ENCODE measurements at places on chromosomes 3 and 15.

DNA sequence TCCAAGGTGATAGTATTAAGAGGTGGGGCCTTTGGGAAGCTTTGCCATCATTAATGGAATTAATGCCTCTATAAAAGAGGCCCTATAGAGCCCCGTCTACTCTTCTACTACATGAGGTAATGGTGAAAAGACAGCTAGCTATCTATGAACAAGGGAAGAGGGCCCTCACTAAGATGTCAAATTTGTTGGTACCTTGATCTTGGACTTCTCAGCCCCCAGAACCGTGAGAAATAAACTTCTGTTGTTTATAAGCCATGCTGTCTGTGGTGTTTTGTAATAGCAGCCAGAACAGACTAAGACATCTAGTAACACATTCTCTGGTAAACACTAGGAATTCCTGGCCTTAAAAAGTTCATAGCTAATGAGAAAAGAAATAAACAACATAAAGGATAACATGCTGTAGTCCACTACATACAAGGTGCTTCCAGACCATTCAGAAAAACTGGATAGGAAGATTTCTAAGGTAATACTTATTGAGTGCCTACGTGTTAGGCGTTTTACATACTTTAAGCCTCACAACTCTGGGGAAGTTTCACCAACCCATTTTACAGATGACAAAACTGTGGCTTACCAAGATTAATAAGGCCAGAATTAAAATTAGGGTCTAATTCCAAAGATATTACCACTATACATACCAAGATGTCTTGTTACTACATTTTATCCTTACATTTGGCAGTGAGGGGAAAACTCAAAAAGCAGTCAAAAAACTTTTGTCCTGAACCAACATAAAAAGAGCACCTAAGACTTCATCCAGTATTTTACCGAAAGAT lies 3.2 kb downstream of the UBE3A start:
- DNase-seq, result no peak

- DNase-seq, result no peak
Measured at GRCh38 chr3:170753421-170754310, 116.3 kb downstream of the RPL22L1 start.

- no peak for DNase-seq
Measured at GRCh38 chr15:28022961-28023360, 76.2 kb downstream of the OCA2 start.

- peak; percentile 73 for DNase-seq
Measured at GRCh38 chr3:197428117-197428801, 127.5 kb downstream of the BDH1 start.

DNA sequence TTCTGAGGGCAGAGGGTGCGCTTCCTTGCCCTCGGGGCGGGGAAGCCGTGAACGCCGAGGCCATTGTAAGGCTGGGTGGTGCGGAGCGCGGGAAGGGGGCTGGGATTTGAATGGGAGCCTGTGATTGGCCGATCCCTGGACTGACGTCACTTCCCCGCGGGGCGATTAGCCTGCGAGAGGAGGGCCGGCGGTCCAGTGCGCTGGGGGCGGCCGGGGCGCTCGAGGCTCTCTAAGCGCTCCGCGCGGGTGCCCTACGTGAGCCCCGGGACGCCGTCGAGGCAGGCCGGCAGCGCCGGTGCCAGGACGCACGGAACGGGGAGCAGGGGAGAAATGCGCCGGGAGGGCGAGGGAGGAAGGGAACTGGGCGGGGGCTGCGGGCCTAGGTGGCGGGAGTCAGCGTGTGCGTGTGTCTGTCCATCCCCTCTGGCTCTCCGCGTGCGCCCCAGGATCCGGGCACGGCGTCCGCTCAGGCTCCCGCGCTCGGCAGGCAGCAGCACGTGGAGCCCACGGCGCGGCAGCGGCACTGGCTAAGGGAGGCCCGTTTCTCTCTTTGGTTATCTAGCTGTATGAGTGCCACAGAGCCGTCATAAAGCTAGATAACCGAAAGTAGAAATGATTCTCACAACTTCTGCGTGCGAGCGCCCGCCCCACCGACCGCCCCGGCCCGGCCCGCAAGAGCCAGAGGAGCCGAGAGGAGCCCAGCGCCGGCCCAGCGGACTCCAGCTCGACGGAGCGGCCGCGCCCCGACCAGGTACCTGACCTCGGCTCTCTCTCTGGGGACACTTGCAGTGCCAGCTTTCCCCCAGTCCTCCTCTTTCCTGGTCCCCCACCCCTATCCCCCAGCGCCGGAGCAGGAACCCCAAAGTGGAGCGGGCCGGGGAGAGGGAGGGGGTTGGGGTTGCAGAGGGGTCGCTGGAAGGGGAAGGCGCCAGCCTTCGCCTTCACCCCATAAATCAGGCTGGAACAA lies 33.1 kb upstream of the POLG start:
- peak; percentile 44 for DNase-seq

DNA sequence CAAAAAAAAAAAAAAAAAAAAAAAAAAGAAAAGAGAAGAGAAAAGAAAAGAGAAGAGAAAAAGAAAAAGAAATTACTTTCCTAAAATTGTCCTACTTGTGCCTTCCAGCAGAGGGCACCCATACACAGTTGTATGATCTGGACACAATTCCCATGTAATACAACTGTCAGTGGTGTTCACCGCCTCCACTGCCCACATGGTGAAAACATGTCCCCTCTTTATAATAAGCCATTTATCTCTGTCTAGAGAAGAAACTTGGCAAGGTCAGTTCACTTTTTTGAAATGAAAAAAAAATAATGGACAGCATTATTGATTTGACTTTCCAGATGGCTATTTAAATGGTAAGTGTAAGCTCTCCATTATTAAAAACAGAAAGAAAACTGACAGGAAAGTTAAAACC lies 459.4 kb downstream of the GBE1 start:
- DNase-seq, result no peak

- no peak for DNase-seq
Measured at GRCh38 chr15:79101866-79102581, 11.4 kb upstream of the RASGRF1 start.
